Body of pancreas (tissue), 4 donors: ENCODE measurements at places on chromosomes 13 and 19. TPM values are rescaled to one million over a fixed set of nuclear protein-coding genes. Genes with fewer than 3 reads are reported as not detected.

Gene NAT14
- total RNA-seq, result 8.2 TPM

Gene NKPD1
- not detected for total RNA-seq

Gene MAP2K7
- total RNA-seq, result 8.0 TPM

Gene PCDH17
- 21.8 TPM for total RNA-seq

Gene ZNF440
- total RNA-seq, result 6.0 TPM

Gene ZNF844
- total RNA-seq, result 4.3 TPM

Gene ALOX5AP
- 17.4 TPM for total RNA-seq

Gene RFPL4AL1
- 2.3 TPM for total RNA-seq

DNA sequence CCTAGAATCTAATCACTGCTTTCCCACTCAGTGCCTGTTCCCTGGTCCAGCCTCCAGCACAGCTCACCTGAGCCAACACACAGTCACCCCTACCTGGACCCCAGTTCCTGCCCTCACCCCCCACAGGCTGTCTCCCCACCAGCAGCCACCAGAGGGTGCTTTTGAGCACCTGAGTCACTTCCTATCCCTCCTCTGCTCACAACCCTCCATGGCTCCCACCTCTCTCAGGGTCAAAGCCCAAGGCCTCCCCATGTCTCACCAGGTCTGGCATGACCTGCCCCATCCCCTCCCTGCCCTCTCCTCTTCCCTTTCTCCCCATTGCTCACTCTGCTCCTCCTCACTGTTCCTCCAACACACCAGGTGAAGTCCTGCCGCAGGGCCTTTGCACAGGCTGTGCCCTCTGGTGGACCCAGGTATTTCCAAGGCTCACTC lies 7.1 kb upstream of the DPP9 start:
- H3K27me3 ChIP-seq, result no peaks in the 10 kb centered on the region
- no peaks in the 10 kb centered on the region for H3K36me3 ChIP-seq
- no peak overlapping the region for H3K4me3 ChIP-seq
- no peaks in the 10 kb centered on the region for H3K4me1 ChIP-seq

DNA sequence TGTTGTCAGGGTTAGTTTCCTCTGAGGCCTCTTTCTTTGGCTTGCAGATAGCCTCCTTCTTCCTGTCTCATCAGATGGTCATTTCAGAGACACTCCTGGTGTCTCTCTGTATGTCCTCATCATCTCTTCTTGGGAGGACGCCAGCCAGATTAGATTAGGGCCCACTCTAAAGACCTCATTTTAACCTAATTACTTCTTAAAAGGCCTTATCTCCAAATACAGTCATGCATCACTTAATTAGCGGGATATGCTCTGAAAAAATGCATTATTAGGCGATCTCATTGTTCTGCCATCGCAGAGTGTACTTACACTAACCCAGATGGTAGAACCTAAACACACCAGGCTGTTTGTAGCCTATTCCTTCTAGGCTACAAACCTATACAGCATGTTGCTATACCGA lies 89.0 kb downstream of the CDK8 start:
- H3K36me3 ChIP-seq, result no peaks in the 10 kb centered on the region
- no peaks in the 10 kb centered on the region for H3K4me1 ChIP-seq
- no peak overlapping the region for H3K27ac ChIP-seq
- no peak for DNase-seq

- no peak overlapping the region for H3K4me3 ChIP-seq
- no peaks in the 10 kb centered on the region for H3K27me3 ChIP-seq
- H3K4me1 ChIP-seq, result no peaks in the 10 kb centered on the region
- DNase-seq, result no peak
Observed at GRCh38 chr13:35225582-35225981, 250.9 kb downstream of the MAB21L1 start.

- H3K36me3 ChIP-seq, result no peaks in the 10 kb centered on the region
- no peak overlapping the region for H3K4me3 ChIP-seq
- H3K27ac ChIP-seq, result no peak overlapping the region
- H3K27me3 ChIP-seq, result no peaks in the 10 kb centered on the region
Observed at GRCh38 chr13:71304861-71305260, 562.1 kb downstream of the DACH1 start.

- no peaks in the 10 kb centered on the region for H3K36me3 ChIP-seq
- no peaks in the 10 kb centered on the region for H3K27me3 ChIP-seq
- no peak overlapping the region for H3K4me3 ChIP-seq
- no peak overlapping the region for H3K27ac ChIP-seq
- no peak for DNase-seq
Observed at GRCh38 chr19:36441339-36441738, 22.9 kb upstream of the ZFP82 start.

- H3K27me3 ChIP-seq, result no peaks in the 10 kb centered on the region
- DNase-seq, result no peak
- no peaks in the 10 kb centered on the region for H3K4me1 ChIP-seq
- no peak overlapping the region for H3K27ac ChIP-seq
- H3K4me3 ChIP-seq, result no peak overlapping the region
Observed at GRCh38 chr13:106630650-106631049, 62.7 kb upstream of the ARGLU1 start.

DNA sequence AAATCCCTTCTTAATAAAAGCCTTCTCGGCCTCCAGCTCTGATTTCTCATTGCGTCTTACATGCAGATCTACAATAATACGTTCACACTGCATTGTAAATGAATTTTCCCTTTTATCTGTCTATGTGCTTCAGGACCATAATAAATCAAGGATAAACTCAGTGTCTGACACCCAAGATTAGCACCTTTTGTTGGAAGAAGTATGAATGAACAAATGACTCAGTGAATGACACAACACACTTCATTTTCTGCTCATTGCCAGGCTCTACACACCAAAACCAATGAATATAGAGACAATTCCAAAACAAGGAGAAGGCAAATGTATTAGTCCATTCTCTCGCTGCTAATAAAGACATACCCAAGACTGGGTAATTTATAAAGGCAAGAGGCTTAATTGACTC lies 1224.4 kb downstream of the EFNB2 start:
- H3K27me3 ChIP-seq, result no peaks in the 10 kb centered on the region
- H3K4me3 ChIP-seq, result no peak overlapping the region
- DNase-seq, result no peak
- no peak overlapping the region for H3K27ac ChIP-seq
- H3K36me3 ChIP-seq, result no peaks in the 10 kb centered on the region

- no peak overlapping the region for H3K4me3 ChIP-seq
- H3K36me3 ChIP-seq, result no peaks in the 10 kb centered on the region
- H3K27me3 ChIP-seq, result no peaks in the 10 kb centered on the region
Observed at GRCh38 chr13:79987761-79988160, 353.2 kb downstream of the SPRY2 start.

- DNase-seq, result no peak
Observed at GRCh38 chr13:93218583-93218982, 8.0 kb upstream of the GPC6 start.

GRCh38 chr19:50330365-50331078 lies 1.3 kb upstream of the KCNC3 start:
- DNase-seq, result peak; percentile 86
- no peak overlapping the region for H3K27ac ChIP-seq

- no peaks in the 10 kb centered on the region for H3K36me3 ChIP-seq
- H3K27ac ChIP-seq, result no peak overlapping the region
- no peak overlapping the region for H3K4me3 ChIP-seq
- H3K4me1 ChIP-seq, result no peaks in the 10 kb centered on the region
- H3K27me3 ChIP-seq, result no peaks in the 10 kb centered on the region
- DNase-seq, result no peak
Observed at GRCh38 chr13:25958986-25959385, 92.8 kb downstream of the SHISA2 start.

- no peak overlapping the region for H3K4me3 ChIP-seq
- peaks cover 5% of the 10 kb centered on the region for H3K36me3 ChIP-seq
- no peaks in the 10 kb centered on the region for H3K27me3 ChIP-seq
- H3K27ac ChIP-seq, result no peak overlapping the region
- DNase-seq, result no peak
Observed at GRCh38 chr19:46728208-46728607, 11.3 kb upstream of the PRKD2 start.

GRCh38 chr19:33621811-33622504 lies at the start of gene CHST8:
Gene CHST8 (plus strand): TSS chr19:33621953. CDS start chr19:33689262, 67,309 bp downstream.
- H3K4me1 ChIP-seq, result peaks cover 20% of the 10 kb centered on the region
- H3K27ac ChIP-seq, result no peak within 1 kb of the TSS
- no peaks in the 10 kb centered on the region for H3K36me3 ChIP-seq
- peak; percentile 41 for DNase-seq

DNA sequence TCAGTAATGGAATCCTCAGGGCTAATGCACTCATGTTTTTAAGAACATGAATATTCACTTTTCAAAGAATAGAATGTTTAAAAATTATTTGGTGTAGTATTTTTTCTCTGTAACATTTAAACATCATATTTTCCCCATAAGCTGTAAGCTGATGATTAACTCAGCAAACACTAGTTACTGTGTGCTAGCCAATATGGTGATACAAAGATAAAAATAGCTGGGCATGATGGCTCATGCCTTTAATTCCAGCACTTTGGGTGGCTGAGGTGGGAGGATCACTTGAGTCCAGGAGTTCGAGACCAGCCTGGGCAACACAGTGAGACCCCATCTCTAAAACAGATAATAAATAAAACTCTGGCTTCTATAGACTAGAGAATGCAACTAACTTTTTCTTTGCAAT lies 13.2 kb downstream of the RNF17 start:
- H3K4me3 ChIP-seq, result no peak overlapping the region
- H3K4me1 ChIP-seq, result no peaks in the 10 kb centered on the region
- DNase-seq, result no peak
- H3K27ac ChIP-seq, result no peak overlapping the region
- no peaks in the 10 kb centered on the region for H3K36me3 ChIP-seq
